Hematopoietic multipotent progenitor cell (in vitro differentiated cells): ENCODE measurements at places on chromosomes 3 and 15.

GRCh38 chr3:116833202-116833601 is 123.6 kb downstream of the TUSC7 start:
- DNase-seq = no peak

DNA sequence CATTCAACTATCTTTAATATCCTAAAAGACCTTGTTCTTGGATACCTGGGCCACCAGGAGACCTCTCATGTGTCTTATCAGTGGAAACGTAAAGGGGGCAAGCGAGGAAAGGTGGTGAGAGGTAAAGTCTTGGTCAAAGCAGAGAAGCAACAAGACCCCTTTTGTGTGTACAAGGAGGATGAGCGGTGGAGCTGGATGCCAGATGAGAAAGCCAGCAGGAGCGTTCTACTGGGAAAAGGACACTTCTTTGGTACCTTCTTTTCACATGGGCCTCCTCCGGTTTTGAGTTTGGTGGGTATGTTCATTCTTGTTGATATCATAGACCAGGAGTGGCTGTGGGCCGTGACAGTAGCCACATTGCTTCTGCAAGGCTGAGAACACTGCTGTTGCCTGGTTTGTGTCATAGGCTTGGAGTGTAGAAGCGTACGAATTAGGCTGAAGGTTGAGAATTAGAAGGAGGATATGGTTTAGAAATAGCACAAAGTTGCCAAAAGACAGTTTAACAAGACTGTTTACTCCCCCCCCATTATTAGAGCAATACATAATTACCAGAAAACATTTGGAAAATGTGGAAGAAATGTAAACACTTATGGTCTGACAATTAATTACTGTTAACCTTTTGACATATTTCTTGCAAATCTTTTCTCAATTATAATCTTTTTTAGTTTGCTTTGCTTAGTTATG is 46.8 kb upstream of the VILL start:
- no peak for DNase-seq

DNA sequence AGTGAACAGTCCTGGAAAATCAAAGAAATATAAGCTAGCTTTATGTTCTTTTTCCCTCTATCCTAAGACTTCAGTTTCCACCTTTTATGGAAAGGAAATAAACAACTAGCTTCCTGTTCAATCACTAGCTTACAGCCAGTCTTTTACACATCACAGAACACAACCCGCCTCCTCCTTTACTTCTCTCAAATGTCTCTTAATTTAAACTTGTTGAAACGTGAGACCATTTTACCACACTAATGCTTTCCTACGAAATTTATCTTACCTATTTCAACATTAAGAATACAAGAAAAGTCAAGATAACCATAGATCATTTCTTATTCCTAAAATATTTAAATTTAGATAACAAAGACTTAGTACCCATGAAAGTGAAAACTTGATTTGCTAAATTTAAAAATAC is 6.2 kb downstream of the PRTG start:
- DNase-seq = no peak

GRCh38 chr3:103112273-103112672 is 677.5 kb downstream of the ZPLD1 start:
- DNase-seq = no peak

DNA sequence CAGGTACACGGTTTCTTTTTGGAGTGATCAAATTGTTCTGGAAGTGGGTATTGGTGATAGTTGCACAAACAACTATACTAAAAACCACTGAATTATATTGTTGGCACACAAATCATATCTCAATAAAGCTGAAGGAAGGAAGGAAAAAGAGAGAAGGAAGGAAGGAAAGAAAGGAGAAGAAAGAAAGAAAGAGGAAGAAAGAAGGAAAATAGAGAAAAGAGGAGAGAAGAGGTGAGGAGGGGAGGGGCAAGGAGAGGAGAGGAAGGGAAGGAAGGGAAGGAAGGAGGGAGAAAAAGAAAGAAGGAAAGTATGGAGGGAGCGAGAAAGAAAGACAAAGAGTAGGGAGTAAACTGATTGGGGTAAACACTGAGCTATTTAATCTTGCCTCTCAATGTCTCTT is 77.9 kb upstream of the TSC22D2 start:
- no peak for DNase-seq

GRCh38 chr3:134694466-134694865 is 43.6 kb upstream of the KY start:
- DNase-seq = no peak

DNA sequence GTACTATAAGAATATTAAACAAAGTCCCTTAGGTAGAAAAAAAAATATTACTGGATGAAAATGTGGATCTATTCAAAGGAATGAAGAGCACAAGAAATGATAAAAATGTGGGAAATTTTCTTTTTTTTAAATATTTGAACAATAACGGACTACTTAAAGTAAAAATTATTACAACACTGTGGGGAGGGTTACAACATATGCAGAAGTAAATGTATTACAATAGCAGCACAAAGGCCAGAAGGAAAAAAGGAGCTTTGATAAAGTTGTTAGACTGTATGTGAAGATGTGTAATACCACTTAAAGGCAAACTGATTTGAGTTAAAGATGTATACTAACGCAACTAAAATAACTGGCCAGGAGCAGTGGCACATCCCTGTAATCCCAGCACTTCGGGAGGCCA is 427.1 kb downstream of the SHQ1 start:
- no peak for DNase-seq

DNA sequence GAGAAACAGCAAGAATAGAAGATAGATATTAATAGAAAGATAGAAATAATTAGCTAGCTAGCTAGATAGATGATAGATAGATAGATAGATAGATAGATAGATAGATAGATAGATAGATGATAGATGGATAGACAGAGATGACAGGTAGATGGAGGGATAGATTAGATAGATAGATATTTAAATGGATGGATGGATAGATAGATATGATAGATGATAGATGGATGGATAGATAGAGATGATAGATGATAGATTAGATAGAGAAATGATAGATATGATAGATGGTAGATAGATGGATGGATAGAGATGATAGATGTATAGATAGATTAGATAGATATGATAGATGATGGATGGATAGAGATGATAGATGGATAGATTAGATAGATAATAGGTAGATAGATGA is 8.3 kb upstream of the ATP10A start:
- no peak for DNase-seq

GRCh38 chr15:63362885-63363284 is 18.8 kb downstream of the CA12 start:
- no peak for DNase-seq

DNA sequence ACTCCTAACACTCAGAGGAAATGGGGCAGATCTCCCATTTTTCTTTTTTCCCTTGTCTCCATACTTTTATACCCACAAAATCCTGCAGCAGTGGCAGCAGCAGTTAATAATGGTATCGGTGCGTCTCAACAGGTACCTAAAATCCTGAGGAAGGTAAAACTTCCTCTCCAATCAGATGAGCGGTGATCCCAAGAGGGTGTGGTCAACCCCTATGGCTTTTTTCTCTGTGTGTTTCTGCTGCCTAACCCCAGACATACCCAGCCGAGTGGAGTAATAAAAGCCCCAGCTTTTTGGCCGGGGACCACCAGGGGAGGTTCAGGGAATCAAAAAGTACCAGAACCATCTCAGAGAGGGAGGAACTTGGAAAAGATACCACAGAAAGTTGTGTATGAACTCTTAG is 9.1 kb downstream of the GK5 start:
- no peak for DNase-seq

DNA sequence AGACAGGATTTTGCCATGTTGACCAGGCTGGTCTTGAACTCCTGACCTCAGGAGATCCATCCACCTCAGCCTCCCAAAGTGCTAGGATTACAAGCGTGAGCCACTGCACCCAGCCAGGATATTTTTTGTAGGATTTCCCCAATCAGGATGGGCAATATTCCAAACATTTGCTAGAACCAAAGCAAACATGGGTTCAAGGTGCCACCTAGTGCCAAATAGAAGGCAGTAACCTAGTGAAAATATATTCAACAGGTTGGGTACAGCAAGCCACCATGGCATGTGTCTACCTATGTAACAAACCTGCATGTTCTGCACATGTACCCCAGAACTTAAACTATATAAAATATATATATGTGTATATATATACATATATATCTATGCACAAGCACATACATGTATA is 185.9 kb upstream of the CADM2 start:
- no peak for DNase-seq

GRCh38 chr3:123336441-123336851 is 112.4 kb downstream of the ADCY5 start:
- DNase-seq = no peak

- no peak for DNase-seq
Measured at GRCh38 chr15:50819344-50819743, 53.8 kb upstream of the SPPL2A start.

GRCh38 chr15:79218588-79219200 is 63.8 kb upstream of the ANKRD34C start:
- no peak for DNase-seq
